ENCODE measurements at places on chromosomes 5 and 9. TPM values are rescaled to one million over a fixed set of nuclear protein-coding genes. Genes with fewer than 3 reads are reported as not detected.

DNA sequence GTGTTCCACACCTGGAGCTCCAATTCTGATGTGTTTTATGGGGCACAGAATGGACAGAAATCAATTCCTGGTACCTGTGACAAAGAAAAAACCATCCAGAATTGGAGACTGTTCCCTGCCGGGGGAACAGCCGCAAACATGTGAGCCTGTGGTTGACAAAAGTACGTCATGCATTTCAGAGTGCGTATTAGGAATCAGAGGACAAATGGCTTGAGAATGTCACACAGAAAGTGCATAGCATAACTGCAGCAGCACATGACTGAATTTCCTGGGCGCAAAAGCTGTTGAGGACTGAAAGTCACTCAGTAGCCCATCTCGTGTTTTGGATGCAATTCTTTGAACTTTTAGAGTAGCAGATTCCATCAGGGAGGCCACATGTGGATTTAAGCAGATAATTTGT is 85.1 kb downstream of the TRIO start:
- no peak for DNase-seq

- no peak for DNase-seq
These were observed 168.3 kb upstream of the RASA1 start for GRCh38 chr5:87099291-87099839.

- no peak for DNase-seq
These were observed 338.2 kb upstream of the TLE4 start for GRCh38 chr9:79233542-79233941.

DNA sequence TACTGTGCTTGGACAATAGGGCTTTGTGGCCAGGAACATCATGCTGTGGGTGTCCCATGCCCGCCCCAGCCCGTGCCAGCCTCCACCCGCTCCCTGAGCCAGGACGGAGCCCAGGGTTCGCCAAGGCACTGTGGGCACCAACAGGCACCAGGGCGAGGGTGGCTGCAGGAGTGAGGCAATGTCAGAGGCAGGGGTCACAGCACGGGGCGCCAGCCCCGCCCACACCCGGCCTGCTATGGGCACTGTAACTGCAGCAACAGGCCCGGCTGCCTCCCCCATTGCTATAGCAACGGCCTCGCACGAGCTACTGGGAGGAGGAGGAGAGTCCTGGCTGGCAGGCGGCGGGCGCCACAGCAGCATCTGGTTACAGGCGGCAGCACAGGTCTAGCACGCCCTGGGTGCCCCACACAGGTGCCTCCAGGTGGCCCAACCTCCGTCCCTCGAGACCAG is 2.5 kb downstream of the ABCA2 start:
- DNase-seq, result peak; percentile 88

DNA sequence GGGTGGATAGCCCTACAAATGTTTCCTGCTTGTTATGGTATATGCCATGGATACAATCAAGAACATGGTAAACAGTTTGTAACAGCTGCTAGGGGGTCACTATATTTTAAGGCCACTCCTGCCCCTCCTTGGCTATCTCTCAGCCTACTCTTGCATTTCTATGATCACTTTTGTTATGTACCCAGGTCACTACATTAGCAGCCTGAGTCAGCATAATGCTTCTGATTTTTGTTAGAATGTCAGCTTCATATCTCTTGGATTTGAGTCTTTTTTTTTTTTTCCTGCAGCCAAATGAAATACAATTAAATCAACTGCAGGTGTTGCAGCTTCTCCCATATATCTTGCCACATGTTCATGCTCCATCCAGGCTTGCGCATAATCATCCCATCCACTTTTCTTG is 629.7 kb upstream of the GRAMD2B start:
- DNase-seq, result no peak

DNA sequence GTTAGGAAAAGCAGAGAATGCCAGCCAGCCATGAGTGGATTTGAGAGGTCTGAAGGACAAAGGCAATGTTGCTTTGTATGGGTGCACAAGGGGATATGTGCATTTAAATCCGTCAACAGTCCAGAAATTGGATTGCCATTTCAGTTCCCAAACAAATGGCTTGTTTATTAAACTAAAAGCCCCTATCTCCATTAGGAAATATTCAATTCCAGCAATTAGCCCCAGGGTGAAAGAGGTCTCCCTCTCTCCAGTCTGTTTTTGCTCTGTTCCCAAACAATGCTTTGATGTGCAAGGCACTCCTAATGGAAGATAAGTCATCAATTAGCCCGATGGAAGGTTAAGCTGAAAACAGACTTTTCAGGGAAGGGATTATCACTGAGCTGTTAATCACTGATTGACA is 101.3 kb downstream of the C9orf152 start:
- DNase-seq, result no peak

The AUH gene
- total RNA-seq, result 6.2 TPM

The ROR2 gene
- total RNA-seq, result 21.4 TPM

- DNase-seq, result no peak
These were observed 3.6 kb upstream of the RORB start for GRCh38 chr9:74493512-74493911.

- DNase-seq, result no peak
These were observed 39.0 kb upstream of the TARS1 start for GRCh38 chr5:33401482-33402390.

GRCh38 chr5:42756606-42757601 is at the start of gene CCDC152:
CCDC152 (plus strand) TSS chr5:42756818; CDS start chr5:42759122, 2,304 bp downstream.
- DNase-seq, result peak; percentile 47

The PTGR1 gene
- total RNA-seq, result 35.6 TPM

DNA sequence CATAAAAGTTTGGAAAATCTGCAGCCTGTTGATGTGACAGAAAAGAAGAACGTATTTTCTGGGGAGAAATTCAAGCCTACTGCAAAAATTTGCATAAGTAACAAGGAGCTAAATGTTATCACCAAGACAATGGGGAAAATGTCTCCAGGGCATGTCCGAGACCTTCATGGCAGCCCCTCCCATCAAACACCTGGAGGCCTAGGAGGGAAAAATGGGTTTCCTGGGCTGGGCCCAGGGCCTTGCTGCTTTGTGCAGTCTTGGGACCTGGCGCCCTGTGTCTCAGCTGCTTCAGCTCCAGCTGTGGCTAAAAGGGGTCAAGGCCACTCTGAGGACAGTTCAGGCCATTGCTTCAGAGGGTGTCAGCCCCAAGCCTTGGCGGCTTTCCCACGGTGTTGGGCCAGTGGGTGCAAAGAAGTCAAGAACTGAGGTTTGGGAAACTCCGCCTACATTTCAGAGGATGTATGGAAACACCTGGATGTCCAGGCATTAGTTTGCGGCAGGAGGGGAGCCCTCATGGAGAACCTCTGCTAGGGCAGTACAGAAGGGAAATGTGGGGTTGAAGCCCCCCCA is 13.1 kb downstream of the CERT1 start:
- no peak for DNase-seq

The SCGB3A2 gene
- total RNA-seq, result not detected

The UBQLN1 gene
- 91.6 TPM for total RNA-seq

DNA sequence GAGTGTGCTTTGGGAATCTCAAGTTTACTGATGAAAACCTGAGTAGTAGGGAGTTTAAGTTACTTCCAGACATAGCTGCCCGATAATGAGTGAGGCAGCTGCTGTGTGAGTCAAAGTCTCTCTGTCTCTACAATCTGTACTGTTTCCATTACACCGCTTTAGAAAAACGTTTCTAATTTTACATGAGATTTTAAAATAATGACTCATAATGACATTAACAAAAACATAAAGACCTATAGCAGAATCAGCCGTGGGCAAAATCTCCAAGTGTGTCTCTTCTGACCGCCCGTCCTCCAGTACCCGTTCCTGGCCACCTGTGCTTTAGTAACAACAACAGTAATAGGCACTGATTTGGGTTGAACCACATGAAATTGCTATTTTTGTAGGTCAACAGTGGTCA is 69.6 kb upstream of the PRRC1 start:
- DNase-seq, result no peak

The C5orf52 gene
- total RNA-seq, result not detected

DNA sequence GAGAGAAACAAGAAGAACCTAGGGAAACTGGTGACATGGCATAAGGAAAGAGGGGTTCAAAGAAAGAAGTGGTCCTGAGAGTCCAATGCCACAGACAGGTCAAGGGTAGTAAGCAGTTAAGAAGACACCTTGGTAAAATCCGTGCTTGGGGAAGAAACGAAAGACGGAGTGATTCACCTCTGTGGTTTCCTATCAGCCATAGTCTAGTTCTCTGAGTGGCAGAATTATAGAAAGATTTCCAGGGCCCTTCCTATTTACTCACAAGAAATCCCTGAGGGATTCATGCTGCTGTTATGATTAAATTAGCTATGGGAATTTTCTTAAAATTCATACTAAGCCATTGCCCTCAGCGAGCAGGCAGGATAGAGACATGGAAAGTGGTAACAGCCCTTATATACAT is 31.7 kb downstream of the IL33 start:
- DNase-seq, result no peak

The SCGB3A1 gene
- not detected for total RNA-seq

- DNase-seq, result no peak
These were observed 446.4 kb upstream of the CCNG1 start for GRCh38 chr5:162990856-162991497.

DNA sequence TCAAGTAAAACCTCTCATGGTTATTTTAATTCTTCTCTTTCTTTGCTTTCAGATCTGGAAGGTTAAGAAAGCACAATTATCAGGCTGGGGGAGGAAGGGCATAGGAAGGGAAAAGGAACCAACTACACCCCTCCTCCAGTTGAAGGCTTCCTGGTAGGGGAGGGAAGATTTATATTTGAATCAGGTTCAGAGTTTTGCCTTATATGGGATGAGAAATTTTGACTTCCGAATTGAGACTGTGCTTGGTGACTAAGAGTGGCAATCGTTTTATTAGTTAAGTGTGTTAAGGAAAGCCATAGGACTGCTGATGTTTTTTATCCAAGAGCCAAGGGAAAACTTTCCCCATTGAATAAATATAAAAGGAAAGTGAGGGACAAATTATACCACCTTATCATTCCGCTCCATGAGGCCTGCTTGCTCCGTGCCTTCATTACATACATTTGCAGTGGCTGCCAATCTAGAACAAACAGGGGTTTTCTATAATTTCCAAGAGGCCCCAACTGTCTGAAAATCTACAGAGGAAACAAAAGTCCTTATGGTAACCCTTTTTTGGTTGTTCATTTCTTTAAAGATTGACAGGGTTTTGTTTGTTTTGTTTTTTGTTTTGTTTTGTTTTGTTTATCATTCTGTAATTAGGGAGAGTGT is 115.7 kb upstream of the EPB41L4A start:
- no peak for DNase-seq

- peak; percentile 7 for DNase-seq
These were observed 61.4 kb downstream of the SNX24 start for GRCh38 chr5:122906768-122907167.

DNA sequence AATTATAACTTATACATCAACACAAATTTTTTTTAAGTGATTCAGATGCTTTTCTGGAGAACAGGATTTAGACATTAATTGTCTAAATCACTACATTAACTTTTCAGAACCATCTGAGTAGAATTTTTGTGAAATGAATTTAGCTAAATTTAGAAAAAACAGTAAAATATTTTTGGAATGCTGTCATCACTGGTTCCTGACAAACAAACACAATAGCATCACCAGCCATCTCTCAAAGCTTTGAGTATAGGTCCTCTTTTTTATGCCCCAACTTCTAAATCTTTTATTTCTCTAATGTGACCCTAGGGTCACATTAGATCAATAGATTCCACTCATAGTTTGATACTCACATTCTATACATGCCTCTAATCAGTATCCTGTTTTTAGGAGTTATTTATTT is 104.6 kb downstream of the PRR16 start:
- DNase-seq, result no peak

DNA sequence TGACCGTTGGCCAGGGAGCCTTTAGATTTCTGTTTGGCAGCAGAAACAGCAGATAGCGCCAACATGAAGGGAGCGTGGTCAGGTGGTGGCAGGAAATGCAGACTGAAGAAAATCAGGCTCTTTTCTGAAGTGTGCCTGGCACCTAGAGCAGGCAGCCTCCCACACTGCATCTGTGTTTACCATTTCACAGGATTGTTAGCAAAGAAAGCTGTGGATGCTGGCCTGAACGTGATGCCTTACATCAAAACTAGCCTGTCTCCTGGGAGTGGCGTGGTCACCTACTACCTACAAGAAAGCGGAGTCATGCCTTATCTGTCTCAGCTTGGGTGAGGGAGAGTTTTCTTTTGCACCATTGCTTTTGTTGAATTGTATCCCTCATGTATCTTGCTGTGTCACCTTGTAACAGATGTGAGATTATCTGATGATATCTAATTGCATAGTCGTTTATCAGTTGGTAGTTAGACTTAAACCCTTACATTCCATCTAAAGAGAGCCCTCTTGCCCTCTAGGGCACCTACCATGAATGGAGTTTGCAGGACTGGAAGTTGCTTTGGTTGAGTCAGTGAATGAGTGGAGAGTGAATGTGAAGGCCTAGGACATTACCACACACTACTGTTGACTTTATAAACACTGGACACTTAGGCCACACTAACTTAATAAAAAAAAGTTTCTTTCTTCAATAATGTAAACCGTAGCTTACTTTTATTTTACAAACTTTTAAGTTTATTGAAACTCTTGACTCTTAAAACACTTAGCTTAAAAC is 42.8 kb downstream of the ACO1 start:
- peak; percentile 74 for DNase-seq

The PCDHGB5 gene
- total RNA-seq, result 1.8 TPM

The NMUR2 gene
- total RNA-seq, result not detected

GRCh38 chr5:173281910-173282309 is 46.3 kb downstream of the STC2 start:
- peak; percentile 40 for DNase-seq

Measured in stomach (tissue), 19 donors.